ENCODE measurements at places on chromosomes 11 and 22. TPM values are rescaled to one million over a fixed set of nuclear protein-coding genes. Genes with fewer than 3 reads are reported as not detected.
A peak's percentile ranks its signal among the peaks of the same experiment; 100 is the strongest.

DNA sequence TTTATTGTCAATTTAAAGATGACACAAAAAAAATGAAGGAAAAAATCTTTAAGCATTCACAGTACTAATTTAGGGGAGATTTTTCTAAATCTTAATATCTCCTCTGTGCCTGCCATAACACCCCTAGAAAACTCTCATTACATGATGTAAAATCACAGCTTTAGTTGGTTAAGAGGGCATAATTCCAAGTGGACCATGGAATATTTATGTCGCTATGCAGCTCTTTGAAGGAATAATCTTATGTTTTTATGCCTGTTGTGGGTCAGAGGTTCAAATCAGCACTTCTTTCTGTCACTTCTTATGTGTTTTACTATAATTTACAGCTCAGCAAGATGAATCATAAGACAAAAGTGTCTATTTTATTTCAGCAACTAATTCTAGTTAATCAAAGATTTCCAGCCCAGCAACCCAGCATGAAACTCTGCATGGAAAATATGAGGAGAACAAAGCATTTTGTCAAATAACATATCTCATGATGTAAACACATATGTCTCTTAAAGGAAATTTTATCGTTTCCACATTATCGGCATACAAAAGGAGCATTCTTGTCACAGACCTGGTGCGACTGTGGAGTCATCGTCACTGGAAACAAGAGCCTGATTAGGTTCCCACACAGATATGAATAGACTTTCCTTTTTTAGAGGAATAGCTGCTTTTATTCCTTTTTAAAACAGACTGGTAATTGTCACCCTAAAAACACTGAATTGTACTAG is 274.8 kb downstream of the SOX6 start:
- no peak for DNase-seq

GRCh38 chr11:80843266-80843974 is 1402.6 kb upstream of the TENM4 start:
- DNase-seq = no peak

DNA sequence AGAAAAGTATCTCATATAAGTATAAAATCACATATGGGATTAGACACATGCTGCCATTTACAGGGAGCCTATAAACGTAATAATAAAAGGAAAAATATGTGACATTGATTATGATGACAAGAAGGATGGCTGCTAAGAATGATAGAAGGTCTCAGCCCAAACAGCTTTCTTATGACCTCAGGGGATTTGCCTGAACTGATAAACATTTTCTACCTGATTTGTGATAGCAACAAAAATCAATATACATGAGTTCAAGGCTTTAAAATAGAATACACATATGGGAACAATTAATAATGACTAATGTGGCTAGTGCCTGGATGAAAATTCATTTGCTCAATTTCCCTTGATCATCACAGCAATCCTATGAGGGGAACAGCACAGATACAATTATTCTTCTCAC is 636.8 kb upstream of the CCDC90B start:
- DNase-seq = no peak

GRCh38 chr11:44747836-44748235 is 21.1 kb downstream of the TSPAN18 start:
- DNase-seq = no peak

- no peak for DNase-seq
These were observed 597.5 kb downstream of the BRD1 start for GRCh38 chr22:49230194-49230577.

DNA sequence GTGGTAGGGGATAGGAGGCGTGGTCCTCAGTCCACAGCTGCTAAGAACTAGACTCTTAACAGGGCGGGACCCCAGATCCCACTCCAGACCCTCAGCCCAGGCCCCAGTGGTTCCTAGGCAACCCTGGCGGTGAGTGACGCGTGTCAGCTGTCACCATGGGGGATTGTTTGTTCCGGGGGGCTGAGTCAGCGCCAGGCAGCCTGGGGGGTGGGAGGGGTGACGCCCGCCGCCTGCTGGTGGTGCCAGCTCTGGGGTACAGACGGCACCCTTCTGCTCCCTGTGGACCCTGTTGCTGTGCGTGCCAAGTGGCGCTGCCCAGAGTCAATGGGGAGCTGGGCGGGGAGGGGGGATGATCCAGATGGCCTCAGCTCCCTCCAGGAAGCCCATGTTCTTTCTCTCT is 2.5 kb downstream of the CNIH2 start:
- no peak for DNase-seq

DNA sequence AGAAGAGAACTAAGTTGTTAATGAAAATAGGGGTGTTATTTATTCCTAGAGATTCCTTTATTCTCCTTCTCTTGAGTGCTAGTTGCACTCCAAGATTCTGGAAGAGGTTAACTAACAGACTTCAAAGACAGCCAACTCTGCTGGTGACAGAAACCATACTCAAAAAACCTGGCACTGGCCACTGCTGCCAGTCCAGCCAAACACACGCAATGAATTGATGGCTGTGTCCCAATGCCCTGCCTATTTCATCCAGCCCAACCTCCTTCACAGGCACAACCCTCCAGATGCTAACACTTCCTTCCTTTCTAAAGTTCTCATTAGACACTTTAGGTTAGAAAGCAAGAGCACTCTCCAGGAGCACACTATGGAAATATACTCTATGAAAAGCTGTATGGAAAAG is 150.8 kb upstream of the C11orf58 start:
- DNase-seq = no peak

The CHRDL2 gene
- 2.5 TPM for total RNA-seq

DNA sequence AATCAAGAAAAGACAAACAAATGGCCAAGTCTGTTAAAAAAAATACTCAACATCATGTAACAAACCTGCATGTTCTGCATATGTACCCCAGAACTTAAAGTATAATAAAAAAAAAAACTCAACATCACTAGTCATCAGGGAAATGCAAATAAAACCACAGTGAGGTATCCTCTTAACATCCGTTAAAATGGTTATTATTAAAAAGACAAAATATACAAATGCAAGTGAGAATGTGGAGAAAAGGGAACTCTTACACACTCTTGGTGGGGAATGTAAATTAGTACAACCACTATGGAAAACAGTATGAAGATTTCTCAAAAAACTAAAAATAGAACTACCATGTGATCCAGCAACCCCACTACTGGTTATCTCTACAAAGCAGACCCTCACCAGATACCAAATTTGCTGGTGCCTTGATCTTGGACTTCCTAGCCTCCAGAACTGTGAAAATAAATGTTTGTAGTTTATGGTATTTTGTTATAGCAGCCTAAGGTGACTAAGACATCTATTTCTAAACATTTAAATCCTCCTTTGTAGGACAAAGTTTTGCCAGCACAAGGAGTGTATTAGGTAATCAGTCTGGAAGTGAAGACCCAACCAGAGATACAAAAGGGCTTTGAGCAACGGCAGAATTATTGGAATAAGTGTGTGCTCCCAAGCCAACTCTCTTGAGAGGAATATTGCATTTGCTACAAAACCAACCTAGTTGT is 32.4 kb upstream of the SCUBE2 start:
- DNase-seq = no peak

The OR52N4 gene
- total RNA-seq = not detected

- peak; percentile 73 for DNase-seq
These were observed 48.9 kb downstream of the CDPF1 start for GRCh38 chr22:46201059-46201757.

DNA sequence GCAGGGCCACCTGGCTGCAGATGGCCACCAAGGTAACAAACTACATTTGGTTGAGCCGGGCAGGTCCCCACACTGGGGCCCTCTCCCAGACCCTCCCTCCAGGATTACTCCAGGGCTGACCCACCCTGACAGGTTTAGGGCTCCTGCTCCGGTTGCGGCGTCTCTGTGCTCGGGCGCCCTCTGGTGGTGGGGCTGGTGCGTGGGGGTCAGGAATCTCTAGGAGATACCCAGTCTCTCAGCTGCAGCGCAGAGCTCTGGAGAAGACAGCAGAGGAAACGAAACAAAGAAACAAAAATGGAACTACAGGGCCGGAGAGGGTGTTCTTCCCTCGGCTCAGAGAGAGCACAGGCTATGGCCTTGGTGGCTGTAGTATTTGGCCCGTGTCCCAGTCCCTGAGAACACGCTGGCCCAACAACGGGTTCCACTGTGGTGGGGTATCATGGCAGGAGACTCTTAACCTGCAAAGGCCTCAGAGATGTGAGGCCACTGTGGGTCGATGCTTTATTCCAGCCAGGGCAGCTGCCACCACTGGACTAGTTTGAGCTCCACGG is 2.4 kb downstream of the C11orf96 start:
- DNase-seq = peak; percentile 75

The PICK1 gene
- 127 TPM for total RNA-seq

GRCh38 chr11:89667001-89667400 is 43.1 kb upstream of the TRIM77 start:
- peak; percentile 15 for DNase-seq

DNA sequence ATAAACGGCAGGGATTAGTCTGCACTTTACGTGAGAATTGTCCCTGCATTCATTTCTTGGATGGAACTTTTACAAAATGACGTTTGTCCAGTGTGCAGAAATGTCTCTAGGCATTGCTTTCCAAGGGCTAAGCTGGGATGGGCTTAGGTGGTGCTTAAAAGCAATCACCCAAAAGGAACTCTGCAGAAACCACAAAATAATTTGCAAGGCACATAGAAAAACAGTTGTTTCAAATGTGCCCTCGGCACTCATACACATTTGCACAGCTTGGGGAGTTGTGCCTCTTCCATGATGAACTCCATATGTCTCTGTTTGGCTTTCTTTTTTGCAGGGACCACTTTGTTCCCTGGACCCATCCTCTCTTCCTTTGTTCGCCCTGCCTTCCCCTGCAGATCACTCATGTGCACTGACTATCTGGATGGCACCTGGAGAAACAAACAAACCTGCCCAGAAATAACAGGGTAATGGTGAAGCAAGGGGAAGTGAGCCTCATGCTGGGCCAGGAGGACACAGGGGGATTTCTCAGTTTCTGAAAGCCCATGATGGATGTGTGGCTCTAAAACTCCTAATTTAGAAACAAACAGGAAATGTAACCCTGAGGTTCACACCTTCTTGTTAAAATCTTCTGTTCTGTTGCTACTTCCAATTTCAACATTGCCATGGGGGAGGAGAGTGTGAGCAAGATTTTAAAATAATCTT is 150.2 kb downstream of the SNX19 start:
- DNase-seq = no peak

- peak; percentile 92 for DNase-seq
These were observed 8.2 kb upstream of the TBC1D22A start for GRCh38 chr22:46754110-46754799.

DNA sequence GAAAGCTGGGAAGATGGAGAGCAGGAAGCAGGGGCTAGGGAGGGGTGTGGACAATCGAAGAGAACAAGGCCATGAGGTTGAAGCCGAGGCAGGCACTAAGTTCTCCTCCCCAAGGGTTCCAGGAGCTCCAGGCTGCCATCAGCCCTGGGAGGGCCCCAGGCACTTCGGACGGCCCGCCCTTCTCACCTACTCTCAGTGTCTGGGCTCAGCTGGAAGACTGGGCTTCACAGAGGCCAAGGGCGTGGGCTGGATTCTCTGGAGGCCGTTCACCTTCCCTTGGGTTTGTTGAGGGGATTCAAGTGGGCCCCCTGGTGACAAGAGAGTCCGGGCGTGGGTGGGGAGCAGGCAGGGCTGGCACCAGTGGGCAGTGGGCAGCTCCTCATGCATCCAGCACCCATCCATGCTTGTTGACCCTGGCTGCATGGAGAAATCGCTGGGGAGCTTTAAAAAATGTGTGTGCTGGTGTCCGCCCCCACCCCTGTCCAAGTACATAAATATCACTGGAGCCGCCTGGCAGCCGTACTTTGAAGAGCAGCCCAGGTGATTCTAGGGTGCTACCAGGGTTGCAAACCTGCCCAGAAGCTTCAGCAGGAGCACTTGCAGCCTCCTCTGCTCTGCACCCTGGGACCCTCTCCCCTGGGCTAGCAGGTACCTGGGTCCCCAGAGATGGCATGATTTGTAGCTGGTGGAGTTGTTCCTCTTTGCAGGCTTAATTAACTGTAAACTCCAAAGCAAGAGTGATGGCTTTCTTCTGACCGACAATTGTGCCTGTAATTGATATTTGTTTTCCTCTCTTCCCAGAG is 74.3 kb downstream of the RTL6 start:
- no peak for DNase-seq

DNA sequence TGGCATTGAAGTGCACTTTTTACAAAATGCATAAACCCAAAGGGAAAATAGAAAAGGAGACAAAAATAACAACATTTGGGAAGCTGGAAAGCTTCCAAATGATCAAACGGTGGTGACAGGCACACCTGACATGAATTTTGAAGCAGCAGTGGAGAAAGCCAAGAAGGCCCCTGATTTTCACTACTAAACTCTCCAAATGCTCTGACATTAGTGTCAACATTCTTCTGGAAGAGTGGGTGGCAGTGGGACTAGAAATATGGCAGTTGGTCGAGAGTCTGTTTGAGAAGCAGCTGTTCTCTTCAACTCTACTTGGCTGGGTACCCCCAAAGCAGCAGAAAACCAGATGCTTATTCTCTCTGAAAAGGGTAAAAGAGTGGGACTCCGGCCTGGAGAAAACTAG is 12.3 kb upstream of the APOA5 start:
- DNase-seq = no peak

GRCh38 chr22:37639070-37639760 is at the start of gene SH3BP1:
SH3BP1 (plus strand) TSS chr22:37639669; CDS start chr22:37639788, 119 bp downstream.
- DNase-seq = peak; percentile 81

DNA sequence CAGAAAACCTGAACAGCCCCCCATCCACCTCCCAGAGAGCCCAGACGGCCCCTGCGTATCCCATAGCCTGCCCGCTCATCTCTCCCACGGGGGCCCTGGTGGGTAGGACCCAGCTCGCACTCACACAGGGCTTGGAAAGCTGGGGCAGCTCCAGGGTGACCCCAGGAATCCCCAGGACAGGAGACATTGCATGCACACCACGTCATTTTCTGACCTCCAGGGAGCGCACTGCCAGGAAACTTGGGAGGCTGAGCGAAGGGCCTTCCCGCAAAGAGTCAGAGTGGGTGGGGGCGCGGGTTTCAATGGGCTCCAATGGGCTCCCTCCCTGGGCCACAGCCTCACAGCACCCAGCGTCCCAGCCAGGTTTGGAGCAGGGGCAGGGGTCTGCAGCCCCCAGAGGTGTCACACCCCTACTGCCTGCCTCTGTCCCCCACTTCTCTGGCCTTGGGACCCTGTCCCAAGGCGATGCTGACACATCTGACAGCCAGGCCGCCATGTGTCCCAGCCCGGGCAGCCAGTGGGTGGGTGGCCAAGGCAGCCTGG is 8.2 kb upstream of the SYT8 start:
- DNase-seq = peak; percentile 56

GRCh38 chr11:117825538-117826189 is 1.1 kb upstream of the FXYD2 start:
- DNase-seq = peak; percentile 3

The C11orf21 gene
- 0.27 TPM for total RNA-seq

DNA sequence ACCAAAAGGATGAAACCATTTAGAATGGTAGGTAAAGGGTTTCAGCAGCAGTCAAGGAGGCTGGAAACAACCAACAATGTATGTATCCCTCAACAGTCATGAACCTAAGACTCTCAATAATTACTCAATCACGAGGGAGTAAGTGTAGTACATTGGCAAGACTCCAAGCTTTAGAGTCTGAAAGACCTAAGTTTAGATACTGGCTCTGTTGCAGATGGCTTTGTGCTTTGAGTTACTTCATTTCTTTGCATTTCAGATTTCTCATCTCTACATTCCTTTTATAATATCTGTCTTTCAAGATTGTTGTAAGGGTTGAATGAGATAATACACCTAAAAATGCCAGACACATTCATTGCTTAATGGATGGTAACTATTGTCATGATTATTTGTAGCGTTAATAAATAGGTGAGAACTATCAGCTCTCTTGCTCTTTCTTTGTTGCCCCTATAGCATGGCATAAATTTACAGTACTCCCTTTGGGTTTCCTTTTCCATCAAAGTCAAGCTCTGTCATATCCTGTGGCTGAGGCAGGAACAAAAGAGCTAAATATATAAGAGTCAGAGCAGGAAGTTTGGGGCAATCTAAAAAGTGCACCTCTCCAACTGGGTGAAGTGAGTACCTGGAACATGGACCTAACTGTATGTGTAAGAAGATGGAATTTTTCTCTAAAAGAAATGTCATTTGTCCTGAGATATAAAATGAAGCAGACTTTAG is 228.2 kb upstream of the ZC3H12C start:
- no peak for DNase-seq

Data from transverse colon (tissue), 4 donors.